Stimulated activated CD4-positive, alpha-beta T cell treated with anti-CD3 and anti-CD28 coated beads, Interleukin-15, amount 100 ng/mL, for 1 hour (primary cell): ENCODE measurements at places on chromosomes 4 and X.
A peak's percentile ranks its signal among the peaks of the same experiment; 100 is the strongest.

DNA sequence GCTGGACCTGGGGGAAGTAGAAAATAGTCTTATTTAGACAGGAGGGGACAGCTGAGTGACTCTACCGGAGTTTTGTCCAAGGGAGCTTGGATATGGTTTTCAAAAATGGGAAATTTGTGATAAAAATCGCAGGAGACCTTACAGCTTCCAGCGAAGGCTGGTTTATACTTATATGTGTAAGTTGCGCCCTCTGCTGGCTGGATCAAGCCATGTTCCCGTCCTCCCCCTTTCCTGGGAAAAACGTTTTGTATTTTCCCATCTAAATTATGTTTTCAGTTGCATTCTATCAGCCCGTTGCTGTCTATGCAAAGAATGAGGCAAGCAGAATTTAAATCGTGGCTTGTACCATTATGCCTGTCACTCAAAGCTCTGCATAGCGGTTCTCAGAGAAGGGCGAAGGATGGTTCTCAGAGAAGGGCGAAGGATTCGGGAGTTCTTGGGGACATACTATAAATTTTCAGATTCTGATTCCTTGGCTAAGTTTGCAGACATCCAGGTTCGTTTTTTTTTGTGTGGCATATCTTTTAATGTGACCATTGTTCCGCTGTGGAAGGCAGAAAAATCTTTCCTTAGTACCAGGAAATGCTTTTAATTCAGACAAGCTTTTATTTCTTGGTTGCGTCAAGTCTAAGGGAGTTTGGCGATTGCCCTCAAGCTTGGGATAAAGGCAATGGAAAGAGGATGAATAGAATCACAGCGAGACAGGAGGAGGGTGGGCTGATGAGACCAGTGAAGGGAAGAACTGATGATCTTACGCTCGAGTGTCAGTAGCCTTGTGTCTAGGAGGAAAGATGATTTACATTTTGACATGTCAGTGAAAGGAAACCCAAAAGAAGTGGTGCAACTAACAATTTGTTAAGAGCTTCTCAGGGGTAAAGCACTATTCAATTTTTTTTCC is 128.5 kb upstream of the ARX start:
- no peak for DNase-seq

- DNase-seq, result no peak
Measured at GRCh38 chr4:109682875-109683274, 20.4 kb downstream of the CASP6 start.

- no peak for DNase-seq
Measured at GRCh38 chrX:47649271-47649670, 1.1 kb downstream of the ELK1 start.

- no peak for DNase-seq
Measured at GRCh38 chr4:67546004-67546356, 677 bp upstream of the CENPC start.

DNA sequence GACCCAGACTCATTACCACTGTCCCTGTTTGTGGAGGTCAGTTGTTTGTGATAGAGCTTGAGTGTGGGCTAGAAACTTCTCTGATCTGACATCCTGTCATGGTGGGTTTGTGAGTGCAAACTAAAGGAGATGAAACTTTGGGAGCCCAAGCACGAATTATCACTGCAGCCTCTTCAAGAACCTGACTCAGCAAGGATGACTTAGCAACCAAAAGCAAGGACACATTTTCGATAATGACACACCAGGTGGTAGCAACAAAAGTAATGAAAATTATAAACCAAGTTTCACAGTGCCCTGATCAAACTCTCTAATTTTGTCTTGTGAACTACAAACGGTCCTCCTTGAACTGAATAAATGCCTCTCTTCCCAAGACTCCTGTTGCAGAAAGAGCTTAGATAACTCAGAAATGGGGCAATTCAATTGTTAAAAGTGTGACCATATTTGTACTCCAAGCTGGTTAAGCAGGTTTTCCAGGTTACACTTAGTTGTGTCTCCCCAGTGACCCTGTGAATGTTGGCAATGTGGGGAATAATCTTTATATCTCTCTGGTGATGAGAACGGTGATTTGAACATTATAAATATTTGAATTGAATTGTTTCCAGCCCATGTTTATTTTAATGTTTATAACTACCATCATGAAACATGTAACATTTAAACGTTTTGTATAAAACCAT is 52.6 kb upstream of the ATP8A1 start:
- no peak for DNase-seq

- DNase-seq, result no peak
Measured at GRCh38 chrX:144901521-144901920, 345.8 kb upstream of the SPANXN1 start.

DNA sequence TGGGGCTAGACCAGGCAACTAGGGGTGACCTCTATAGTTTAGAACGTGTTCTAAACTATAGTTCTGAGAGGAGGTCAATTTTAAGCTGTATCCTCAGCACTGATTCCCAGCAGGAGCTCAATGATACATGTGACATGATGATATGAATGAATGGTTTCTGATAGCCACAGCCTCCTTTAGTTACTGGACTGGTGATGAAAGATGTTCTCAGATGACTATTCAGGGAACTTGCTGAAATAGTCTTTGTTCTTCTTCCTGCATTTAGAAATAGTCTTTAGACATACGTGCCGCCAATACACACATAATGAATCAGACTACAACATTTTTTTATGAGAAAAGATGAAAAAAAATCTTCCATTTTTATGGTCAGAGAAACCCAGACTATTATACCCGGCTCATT is 116.3 kb upstream of the TMEM150C start:
- DNase-seq, result no peak

DNA sequence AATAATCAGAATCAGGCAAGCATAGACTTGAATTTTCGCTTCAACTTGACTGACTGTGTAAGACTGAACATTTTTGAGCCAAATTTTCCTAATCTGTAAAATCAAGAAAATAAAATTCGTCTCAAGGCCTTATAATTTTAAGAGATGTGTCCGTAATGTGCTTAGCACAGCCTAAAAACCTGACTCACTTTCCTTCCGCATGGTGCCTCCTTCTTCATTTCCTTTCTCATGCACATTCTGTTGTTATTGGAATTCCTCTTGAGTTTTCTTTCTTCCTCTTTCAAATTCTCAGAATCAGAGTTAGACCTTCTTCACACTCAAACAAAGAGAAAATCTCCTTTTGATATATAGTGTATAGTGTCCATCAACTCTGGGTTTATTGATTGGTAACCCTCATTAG is 208.9 kb upstream of the SLIT2 start:
- DNase-seq, result no peak

- peak; percentile 17 for DNase-seq
Measured at GRCh38 chr4:39446842-39447573, 11.7 kb downstream of the RPL9 start.

- no peak for DNase-seq
Measured at GRCh38 chrX:86137071-86137470, 11.2 kb upstream of the DACH2 start.

- no peak for DNase-seq
Measured at GRCh38 chr4:168409089-168409801, 71.0 kb downstream of the DDX60L start.

DNA sequence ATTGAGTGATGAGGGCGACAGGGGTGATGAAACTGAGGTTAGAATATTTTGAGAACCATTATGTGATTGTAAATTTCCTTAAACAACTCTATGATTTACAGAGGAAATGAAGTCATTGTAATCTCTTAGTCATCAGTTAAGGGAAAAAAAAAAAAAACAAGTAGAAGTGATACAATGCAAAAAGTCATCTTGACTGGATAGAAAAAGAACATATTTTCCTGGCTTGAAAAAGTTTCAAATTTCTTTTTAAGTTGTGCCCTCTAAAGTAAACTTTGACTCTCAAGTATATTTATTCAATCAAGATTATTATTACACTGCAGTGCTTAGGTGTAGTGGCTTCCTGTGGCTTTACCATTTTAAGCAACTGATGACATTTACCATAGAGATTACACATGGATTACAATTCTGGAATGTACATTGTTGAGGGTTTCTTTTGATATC is 40.6 kb downstream of the GABRB1 start:
- DNase-seq, result no peak

- no peak for DNase-seq
Measured at GRCh38 chr4:54004463-54004862, 59.9 kb downstream of the CHIC2 start.

- no peak for DNase-seq
Measured at GRCh38 chr4:10810411-10810810, 125.8 kb upstream of the CLNK start.

DNA sequence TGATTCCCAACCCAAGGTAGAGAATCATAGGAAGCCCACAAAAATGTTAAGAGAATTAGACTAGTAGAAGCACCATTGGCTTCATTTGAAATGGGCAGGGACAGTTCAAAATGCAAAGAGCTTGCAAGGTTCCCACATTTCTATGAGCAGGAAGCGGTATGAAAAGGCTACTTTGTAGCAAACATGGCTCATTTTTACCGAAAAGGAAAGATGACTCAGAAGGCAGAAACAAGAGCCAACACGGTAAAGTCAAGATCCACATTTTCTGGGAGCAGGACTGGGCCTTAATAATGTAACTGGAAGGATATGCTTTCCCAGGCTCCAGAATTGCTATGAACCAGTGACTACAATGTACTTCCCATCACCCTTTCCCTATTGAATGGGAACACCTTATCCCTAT is 89.5 kb downstream of the GLRA3 start:
- DNase-seq, result no peak

- DNase-seq, result no peak
Measured at GRCh38 chr4:30073011-30073710, 647.0 kb upstream of the PCDH7 start.

GRCh38 chrX:49188468-49189076 is 2.4 kb upstream of the PRICKLE3 start:
- no peak for DNase-seq

- no peak for DNase-seq
Measured at GRCh38 chr4:91032725-91033445, 905.7 kb downstream of the CCSER1 start.

GRCh38 chr4:182649698-182650477 is 267.3 kb downstream of the DCTD start:
- no peak for DNase-seq

DNA sequence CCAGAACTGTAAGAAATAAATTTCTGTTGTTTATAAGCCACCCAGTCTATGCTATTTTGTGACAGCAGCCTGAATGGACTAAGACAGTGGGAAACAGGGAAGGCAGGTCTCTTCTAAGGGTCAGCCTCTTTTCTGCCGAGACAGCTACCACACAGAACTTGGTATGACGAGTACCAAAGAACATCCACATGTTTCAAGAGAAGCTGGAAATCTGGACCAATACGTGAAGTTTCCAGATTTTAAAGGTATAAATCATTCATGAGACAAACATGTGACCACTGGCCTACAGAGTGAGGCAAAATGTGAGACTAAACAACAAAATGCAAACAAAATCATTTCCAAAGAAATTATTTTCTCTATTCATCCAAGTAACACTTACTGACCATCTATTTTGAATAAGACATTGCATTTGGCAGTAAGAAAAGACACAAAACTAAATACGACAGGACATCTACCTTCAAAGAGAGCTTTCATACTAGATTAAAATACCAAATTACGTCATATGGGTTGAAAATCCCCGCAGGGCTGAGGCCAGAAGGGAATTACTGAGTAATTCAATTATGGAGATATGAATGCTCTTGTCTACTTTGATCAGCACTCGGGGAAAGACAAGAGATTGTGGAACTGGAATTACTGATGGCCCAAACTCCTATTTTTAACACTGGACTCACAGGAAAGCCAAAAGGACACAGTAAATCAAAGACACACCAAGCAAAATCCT is 7.2 kb downstream of the SCARB2 start:
- no peak for DNase-seq

DNA sequence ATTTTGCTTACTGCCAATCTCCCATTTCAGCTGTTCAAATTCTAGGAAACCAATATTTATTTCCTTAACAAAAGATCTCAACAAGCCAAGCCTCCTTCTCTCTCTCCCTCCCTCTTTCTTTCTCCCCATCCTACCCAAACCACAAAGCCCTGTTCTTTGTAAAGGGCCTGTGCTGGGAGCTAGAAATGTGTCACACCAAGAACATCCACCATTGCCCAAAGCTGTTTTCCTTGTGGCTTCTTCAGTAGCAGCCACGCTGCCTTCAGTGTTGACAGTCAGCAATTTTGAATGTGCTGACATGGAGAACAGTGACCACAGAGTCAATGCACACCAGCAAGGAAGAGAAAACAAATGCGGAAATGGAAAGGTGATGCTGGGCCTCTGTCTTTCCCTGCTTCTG is 203.0 kb downstream of the MAML3 start:
- no peak for DNase-seq

- DNase-seq, result no peak
Measured at GRCh38 chr4:139450586-139450985, 3.3 kb upstream of the RAB33B start.

GRCh38 chr4:150886597-150886996 is 128.5 kb downstream of the LRBA start:
- no peak for DNase-seq

- DNase-seq, result no peak
Measured at GRCh38 chr4:124833831-124834505, 121.4 kb upstream of the ANKRD50 start.

DNA sequence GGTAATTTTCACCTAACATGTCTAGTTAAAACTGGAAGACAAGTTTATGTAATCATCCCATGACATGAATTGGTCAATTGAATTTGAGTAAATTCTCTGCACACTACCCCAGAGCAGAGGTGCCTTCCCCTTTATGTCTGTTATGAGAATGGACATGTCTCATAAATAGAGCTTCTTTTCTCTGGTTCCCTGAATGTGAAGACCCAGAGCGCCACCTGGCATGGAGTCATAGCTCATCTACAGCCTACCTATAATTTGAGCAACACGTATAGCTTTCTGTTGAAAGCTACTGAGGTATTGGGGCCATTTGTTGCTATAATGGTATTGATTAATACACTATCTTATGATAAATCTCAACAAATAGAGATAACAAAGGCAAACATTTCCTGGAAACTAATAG is 626.5 kb upstream of the GALNTL6 start:
- no peak for DNase-seq

DNA sequence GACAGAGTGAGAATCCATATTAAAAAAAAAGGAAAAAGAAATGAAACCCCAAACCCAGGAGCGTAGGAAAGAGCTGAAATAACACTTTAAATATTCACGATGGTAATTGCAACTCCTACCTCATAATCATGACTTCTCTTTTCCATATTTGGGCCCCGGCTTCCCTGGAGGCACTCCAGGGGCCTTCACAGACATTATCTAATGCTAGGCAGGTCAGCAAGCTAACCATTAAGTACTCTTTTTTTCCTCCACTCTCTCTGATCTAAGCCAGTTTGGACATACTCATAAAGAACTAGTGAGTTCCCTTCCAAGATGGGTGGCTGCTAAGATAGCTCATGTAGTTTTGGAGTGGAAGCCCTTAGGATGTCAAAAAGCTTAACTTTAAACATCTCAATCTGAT is 83.2 kb downstream of the SH3KBP1 start:
- DNase-seq, result no peak

GRCh38 chr4:89700766-89701423 is 136.1 kb downstream of the SNCA start:
- no peak for DNase-seq

- DNase-seq, result no peak
Measured at GRCh38 chr4:168021666-168022065, 70.7 kb upstream of the ANXA10 start.

DNA sequence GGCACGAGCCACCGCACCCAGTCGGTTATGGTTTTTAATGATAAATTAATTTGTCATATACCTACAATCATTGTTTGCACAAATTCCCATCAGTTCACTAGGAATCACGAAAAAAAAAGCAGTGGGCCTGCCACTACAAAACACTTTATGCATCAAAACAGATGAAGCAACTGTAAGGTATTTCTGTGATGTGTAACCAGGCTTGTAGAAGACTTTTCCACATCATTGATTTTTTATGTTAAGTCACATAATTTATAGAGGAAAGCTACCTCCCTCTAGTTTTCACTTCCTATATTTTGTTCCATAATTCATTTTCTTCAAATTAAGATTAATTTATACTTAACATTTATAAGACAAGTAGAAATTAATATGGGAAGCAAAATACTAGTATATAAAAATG is 6.7 kb upstream of the FAM200B start:
- no peak for DNase-seq
